ENCODE measurements at places on chromosomes 4 and X.

DNA sequence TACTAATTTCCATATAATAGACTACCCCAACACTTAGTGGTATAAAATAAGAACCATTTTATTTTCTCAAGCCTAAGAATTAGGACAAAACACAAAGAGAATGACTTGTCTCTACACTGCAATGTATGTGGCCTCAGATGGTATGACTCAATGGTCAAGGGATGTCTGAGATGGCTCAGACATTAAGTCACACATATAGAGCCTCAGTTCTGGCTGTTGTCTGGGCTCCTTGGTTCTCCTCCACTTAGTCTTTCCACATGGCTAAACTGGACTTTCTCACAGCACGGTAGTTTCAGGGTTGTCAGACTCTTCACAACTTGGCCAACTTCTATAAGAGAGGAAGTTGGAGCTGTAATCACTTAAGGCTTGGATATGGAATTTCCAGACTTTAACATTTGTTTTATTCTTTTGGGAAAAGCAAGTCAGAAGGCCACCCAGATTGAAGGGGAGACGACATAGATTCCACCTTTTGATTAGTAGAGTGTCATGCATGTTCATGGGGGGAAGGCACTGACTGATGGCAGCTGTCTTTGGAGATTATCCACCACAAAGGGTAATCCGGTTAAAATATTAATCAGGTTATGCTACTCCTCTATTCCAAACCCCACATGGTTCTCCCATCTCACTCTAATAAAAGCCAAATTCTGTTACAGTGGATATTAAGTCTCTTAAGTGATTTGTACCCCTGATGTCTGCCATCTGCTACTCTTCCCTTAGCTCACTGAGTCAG, 9.4 kb downstream of the IL15 start:
- DNase-seq: peak; percentile 78

- no peak for DNase-seq
Measured at GRCh38 chr4:170497689-170498088, 407.9 kb upstream of the AADAT start.

- peak; percentile 76 for DNase-seq
Measured at GRCh38 chrX:69121321-69122000, 43.8 kb downstream of the PJA1 start.

DNA sequence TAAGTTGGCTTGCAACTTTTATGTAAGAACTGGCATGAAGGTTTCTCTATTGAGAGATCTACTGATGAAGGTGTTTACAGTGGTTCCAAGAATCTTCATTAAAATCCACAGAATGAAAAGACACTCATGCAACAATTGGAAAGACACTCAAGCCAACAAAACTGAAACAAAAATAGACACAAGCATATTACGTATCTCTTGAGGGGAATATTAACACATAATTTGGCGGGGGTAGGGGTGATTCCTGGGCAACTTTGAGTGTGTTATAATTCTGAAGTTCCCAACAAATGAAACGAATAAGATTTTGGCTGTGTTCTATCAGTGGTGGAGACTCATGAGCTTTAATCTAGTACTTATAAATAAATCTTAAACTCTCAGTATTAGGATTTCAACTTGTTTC, 75.1 kb downstream of the SPATA18 start:
- no peak for DNase-seq

DNA sequence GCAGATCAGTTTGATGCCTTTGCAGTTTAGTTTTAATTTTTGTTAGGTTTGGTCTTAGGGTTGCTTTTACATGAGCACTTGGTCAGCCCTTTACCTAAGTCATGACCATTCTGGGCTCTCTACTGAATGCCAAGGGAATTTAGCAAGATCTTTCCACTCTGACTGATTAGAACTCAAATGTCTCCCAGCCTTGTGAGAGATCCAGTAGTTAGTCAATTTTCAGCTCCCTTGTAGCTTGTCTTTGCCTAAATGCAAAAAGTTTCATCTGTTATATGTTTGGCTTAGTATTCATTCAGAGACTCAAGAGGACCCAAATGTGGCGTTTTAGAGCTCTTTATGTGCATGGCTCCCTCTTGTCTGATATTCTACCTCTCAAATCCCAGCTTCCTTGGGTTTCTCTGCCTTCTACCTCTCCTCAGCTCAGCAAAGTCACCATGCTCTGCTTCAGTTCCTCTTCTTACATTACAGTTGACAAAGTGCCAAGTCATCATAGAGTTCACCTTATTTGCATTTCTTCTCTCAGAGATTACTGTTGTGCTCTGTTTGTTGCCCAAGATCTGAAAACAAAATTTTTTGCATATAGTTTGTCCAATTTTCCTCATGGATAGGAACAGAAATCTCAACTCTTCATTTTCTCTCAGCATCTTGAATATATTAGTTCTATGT, 17.5 kb upstream of the JAKMIP1 start:
- DNase-seq: no peak

DNA sequence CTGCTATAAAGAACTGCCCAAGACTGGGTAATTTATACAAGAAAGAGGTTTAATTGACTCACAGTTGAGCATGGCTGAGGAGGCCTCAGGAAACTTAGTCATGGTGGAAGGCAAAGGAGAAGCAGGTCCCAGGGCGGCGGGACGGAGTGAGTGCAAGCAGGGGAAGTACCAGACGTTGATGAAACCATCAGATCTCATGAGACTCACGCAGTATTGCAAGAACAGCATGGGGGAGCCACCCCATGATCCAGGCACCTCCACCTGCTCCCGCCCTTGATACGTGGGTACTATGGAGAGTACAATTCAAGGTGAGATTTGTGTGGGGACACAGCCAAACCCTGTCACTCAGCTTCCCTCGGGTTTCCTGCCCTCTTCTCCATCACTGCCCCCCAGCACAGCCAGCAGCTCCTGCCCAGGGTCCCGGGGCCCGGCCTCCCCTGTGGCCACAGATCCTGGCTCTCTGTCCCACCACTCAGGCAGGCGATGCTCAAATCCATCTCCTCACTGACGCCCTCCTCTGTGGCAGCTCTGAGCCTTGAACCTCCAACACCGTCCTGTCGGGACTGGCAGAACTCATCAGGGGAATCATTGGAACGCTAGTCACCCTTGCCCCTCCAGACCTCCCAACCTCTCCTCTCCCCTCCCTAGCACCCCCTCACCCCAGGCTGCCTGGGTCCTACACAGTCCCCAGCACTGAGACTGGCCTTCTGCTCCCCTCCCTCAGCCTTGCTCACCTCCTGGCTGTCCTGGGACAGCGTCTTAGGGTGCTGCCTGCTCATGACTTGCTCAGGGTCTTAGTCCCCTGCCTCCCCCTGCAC, 37.6 kb downstream of the FGFRL1 start:
- DNase-seq: peak; percentile 22

- DNase-seq: no peak
Measured at GRCh38 chr4:163353054-163353453, 9.4 kb downstream of the NPY5R start.

DNA sequence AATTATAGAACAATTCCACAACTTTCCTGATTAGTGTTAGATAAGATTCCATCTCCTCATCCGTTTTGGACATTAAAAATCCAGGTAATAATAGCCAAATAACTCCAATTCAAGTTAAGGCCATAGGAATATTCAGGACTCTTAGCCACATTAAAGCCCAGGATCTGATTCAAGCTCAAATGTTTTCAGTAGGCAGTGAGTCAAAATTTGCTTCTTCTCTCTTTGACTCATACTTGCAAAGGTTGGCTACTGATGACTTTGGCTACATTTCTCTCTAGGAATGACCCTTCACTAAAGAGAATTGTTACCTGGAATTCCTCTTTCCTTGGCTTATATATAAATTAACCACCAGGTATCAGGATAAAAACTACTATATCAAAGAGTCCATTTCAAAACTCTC, 354.9 kb upstream of the HS3ST1 start:
- no peak for DNase-seq

GRCh38 chr4:142079959-142080358, 443.6 kb downstream of the IL15 start:
- DNase-seq: no peak

DNA sequence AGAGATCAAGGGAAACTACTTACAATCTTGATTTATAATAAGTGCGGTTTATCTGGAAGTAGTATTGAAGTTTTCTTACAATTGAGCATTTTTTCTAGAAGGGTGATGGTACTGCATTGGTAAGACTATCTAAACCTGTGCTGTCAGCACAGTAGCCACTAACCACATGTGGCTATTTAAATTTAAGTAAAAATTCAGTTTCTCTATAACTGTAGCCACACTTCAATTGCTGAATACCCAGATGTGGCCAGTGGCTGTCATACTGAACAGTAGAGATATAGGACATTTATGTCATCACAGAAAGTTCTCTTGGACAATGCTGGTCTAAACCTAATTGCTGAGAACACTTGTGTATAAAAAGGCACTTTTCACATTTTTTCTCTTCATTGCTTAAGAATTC, 222.7 kb downstream of the CBR4 start:
- DNase-seq: no peak

GRCh38 chr4:30922625-30923024, 202.5 kb downstream of the PCDH7 start:
- DNase-seq: no peak

- DNase-seq: no peak
Measured at GRCh38 chrX:33415459-33415858, 204.1 kb upstream of the DMD start.

GRCh38 chrX:115372152-115372551, 82.6 kb downstream of the LUZP4 start:
- DNase-seq: no peak

GRCh38 chr4:3677748-3678070, 88.5 kb upstream of the ADRA2C start:
- DNase-seq: no peak

DNA sequence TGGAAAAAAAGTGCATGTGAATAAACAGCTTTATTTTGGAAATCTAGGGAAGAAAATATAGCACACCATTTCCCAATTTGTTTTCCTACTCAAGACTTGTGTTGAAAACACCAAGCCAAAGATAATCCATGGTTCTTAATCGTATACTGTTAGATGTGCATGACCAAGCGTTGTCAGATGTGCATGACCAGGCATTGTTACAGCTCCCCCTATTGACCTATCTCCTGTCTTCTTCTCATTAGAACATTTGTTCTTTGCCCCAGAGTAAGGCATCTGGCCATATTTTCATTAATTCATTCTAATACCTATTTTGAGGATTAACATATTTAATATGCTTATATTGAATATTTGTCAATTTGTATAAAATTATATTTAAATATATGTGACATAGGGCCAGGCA, 14.4 kb upstream of the VCX start:
- DNase-seq: peak; percentile 8

GRCh38 chr4:17500574-17500973, 11.3 kb downstream of the QDPR start:
- DNase-seq: no peak

DNA sequence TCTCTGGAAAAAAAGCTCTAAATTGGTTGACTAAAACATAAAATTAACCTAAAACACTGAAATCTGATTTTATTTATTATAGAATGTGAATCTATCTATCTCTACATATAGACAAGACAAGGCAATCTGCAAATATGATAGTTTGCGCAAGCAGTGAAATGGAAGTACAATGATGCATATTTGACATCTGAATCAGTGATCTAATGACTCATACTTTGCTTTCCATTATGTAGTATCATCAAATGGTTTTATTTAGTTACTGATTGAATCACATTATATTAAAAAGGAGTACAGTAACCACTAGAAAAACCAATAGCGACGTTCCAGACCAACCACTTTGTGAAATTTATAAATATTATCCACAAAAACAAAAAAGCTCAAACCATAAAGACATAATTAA, 1969.3 kb downstream of the PCDH7 start:
- no peak for DNase-seq

DNA sequence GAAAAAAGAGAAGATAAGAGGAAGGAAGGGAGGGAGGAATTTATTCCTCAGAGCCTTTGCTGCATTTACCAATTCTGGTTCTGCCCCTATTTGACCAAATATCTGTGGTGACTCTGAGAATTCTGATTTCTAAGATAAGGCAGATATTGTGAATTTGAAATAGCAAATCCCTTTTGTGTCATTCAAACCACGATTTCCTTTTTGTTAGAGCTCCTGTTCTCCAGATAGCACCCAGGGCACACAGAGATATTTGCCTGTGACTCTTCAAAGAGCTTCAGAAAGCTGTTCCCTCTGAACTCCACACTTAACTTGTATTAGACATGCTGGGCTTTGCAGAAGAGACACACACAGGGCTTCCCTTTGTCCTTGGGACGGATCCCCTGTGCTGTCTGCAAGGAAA, 272.2 kb downstream of the DHRSX start:
- no peak for DNase-seq

GRCh38 chr4:80255329-80256095, 11.0 kb upstream of the FGF5 start:
- no peak for DNase-seq

DNA sequence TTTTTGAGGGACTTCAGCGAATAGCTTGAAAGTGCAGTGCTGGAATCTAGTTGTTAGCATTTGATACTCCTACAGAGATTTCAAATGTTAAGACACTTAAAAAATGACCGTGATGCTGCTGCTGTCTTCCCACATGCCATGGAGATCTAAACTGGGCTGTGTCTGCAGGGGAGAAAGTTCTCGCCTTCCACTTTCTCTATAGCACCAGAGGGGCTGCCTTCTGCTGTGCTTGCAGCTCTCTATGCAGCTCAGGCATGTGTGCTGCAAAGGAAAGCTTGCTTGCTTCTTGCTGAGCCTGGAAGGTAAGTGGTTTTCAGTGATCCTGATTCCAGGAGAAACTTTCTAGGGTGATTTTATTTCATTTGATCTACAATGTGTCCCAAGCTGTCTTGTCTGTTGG, 137.8 kb downstream of the SOWAHB start:
- DNase-seq: no peak

GRCh38 chr4:130814896-130815295, 1718.9 kb downstream of the C4orf33 start:
- no peak for DNase-seq

- DNase-seq: no peak
Measured at GRCh38 chrX:68650491-68650890, 3.0 kb downstream of the STARD8 start.

- no peak for DNase-seq
Measured at GRCh38 chr4:126251169-126251568, 936.4 kb downstream of the FAT4 start.

DNA sequence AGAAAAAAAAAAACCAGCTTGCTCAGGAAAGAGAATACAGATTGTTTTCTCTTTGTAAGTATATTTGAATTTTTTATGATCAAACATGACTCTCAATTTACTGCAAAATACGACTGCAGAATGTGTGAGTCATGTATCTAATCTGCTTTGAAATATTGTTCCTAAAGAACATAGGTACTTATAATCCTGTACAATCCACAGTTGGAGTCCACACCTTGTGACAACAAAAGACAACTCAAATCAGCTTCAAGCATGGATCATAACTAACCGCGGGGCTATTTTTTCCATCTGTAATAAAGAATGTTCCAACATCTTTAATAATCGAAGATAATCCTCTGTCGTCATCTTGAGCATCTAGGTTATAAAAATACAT, 77.8 kb upstream of the STIM2 start:
- no peak for DNase-seq

- DNase-seq: no peak
Measured at GRCh38 chr4:98510757-98511517, 147.5 kb downstream of the TSPAN5 start.

GRCh38 chr4:97215409-97215941, 927.8 kb downstream of the STPG2 start:
- no peak for DNase-seq

- no peak for DNase-seq
Measured at GRCh38 chr4:14943749-14944148, 58.5 kb upstream of the CPEB2 start.
